Iris pigment epithelial cell (primary cell): ENCODE measurements at places on chromosomes 1 and 21.

GRCh38 chr1:18891426-18891780 lies 11.0 kb downstream of the ALDH4A1 start:
- DNase-seq, result no peak

DNA sequence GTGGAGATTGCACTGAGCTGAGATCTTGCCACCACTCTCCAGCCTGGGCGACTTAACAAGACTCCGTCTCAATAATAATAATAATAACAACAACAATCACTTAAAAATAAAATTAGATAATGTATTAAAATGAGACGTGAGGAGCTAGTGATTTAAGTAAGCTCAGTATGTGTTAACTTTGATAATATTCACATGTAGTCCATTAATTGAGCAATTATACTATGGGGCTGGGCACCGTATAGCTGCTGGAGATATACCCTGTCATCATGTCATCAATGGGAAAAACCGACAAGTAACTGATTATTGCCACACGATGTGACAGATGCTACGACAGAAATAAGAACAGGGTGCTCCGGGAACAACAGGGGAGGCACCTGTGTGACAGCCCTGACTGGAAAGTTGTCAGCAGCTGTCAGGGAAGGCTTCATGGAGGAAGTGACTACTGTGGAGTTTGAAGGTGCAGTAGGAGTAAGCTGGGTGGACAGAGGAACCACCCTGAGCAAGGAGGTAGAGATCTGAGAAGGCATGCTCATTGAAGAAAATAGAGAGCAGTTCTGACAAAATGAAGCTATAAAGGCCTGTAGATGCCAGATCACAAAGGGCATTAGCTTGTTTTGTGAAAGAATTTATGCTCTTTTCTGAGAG lies 924 bp upstream of the CAMSAP2 start:
- DNase-seq, result no peak

DNA sequence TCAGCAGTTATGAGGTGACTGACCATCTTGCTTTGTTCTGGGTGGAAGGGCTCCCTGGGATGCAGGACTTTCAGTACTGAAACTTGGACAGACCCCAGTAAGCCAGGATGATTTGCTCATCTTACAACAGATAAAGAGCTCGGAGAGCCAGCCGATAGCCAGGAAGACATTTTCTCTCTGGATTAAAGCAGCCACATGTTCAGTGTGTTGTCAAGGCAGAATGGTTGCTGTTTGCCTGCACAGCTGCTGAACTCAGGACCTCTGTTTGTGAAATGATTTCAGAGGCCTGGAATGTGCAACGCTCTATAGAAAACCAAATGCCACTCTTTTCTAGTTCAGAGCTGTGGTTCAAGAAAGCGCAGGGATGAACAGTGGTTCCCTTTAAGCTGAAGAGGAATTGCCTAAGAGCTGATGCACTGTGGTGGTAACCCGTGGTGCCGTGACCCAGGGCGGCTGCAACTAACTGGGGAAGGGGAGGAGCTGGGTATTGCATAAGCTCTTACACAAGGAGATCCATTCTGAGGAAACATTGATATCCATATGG lies 40.7 kb downstream of the CASQ2 start:
- DNase-seq, result peak; percentile 97

GRCh38 chr1:171884475-171884874 lies 43.2 kb downstream of the DNM3 start:
- DNase-seq, result no peak

- no peak for DNase-seq
These were observed 24.0 kb upstream of the ADAM30 start for GRCh38 chr1:119920104-119920968.

DNA sequence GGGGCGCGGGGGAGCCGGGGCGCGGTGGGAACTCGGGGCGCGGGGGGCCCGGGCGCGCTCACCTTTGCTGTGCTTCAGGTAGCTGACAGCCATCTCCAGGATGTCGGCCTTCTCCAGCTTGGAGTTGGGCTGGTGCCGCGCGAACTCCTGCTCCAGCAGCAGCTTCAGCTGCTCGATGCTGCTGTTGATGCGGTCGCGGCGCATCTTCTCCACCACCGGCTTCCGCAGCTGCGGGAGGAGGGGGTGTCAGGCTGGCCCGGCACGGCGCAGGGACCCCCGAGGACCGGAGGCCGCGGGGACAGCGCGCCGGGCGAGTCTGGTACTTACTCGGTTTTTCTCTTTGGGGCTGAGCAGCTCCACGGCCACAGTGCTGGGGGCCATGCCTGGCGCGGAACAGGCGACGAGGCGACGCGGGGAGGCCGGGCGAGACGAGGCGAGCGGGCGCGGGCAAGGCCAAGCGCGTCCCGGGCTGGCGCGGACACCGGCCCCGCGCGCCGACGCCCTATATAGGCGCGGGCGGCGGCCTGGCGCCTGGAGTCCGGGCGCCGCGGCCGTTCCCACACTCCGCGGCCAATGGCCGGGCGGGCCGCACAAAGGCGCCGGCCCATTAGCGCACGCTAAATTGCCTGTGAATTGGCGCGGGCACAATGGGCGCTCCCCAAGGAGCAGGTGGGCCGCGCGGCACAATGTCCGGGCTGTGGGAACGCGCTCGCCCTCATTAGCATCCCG lies at the start of gene HES5:
HES5 (minus strand) TSS at position 480 of the 729 bp plus-strand sequence; CDS start at position 381, 99 bp downstream.
- peak; percentile 22 for DNase-seq

DNA sequence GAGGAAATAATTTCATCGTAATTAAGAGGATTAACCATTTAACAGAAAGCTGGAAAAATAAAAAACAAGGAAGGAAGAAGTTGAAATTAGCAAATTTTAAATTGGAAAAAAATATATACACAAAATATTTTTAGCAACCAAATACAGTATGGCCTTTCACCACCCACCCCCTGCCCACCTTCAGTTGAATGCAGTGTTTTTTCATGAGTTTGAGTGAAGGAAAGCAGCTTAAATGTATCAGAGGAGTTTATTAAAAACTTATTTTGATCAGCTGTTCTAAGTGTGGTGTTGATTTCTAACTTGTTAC lies 249.2 kb downstream of the DNM3 start:
- DNase-seq, result no peak

DNA sequence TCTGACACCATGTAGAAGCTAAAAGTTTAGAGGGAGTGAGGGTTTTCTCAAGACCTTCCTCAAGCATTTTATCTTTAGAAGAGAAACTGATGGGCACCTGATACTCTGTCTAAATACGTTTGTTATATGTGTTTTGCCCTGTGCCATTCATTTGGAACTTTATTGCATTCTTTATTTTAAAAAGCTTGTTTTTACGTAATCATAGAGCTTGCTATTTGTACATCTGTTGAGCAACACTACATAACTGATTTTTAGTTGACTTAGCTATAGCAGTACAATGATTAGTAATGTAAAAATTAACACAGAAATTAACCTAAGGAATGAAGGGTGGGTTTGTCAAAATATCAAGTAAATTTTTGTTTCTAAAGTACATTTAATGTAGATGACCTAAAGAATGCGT lies 88.5 kb downstream of the RUNX3 start:
- DNase-seq, result no peak

DNA sequence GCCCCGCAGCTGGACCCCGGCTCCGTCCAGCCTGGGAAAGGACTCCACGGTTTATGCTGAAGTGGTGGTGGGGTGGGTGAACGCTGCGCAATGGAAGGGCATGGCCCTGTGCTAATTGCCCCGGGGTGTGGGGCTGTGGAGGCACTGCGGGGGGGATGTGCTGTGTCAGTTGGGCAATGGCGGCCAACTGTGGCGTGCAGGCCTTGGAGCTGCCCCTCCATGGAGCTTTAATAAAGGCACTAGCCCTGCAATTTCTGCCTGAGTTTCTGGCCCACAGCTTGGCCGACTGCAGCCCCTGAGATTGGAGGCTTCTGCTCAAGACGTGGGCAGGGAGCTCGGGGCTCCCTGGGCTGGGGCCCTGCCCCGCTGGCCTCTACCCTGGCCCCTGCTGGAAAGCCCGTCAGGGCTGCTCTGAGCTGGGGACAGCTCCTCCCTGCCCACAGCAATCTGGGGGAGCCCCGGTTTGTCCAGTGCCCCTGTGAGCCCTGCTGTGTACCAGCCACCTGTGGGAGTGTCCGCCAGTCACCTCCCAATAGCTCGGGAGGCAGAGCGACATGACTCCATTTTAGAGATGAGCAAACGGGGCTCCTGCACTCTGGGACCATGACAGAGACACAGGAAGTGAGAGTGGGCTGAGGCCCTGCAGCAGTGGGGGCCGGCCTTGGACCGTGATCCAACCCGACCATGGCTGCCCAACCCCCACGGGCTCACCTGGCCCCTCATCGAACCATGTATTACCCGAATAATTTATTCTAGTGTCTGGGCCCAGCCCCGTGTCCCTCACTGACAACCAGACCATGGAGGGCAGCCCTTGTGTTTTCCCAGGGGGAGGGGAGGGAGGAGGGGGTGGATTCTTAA lies 8.7 kb upstream of the TNFRSF14 start:
- no peak for DNase-seq

GRCh38 chr1:38502758-38503157 lies 356.8 kb downstream of the RRAGC start:
- no peak for DNase-seq

GRCh38 chr1:179586107-179586823 lies 5.4 kb upstream of the TDRD5 start:
- DNase-seq, result peak; percentile 23

DNA sequence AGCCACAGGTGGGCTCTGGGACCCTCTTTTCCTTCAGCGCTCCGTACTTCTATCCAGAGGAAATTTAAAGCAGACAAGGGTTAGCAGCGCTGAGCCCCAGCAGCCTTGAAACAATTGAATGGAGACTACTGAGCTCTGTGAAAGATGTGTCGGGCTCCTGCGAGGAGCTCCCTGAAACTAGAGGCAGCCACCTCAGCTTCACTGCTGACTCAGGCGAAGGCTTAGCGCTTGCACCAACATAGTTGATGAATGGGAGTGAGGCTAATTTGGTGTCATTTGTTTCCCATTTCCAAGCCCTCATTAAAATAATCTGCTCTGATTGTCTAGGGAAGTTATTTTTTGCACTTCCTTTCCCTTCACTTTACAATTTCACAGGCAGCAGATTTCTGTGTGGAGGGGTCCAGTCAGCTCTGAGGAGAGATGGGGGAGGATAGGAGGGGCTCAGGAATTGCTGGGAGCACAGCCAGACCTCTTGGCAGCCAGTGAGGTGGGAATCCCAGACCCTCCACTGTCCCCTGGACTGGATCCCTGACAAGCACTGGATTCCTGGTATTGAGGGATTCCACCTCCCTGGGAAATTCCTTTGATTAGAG lies 398.9 kb upstream of the PLXNA2 start:
- DNase-seq, result no peak
